Kidney glomerular epithelial cell (primary cell): ENCODE measurements at places on chromosomes 12 and 14.

DNA sequence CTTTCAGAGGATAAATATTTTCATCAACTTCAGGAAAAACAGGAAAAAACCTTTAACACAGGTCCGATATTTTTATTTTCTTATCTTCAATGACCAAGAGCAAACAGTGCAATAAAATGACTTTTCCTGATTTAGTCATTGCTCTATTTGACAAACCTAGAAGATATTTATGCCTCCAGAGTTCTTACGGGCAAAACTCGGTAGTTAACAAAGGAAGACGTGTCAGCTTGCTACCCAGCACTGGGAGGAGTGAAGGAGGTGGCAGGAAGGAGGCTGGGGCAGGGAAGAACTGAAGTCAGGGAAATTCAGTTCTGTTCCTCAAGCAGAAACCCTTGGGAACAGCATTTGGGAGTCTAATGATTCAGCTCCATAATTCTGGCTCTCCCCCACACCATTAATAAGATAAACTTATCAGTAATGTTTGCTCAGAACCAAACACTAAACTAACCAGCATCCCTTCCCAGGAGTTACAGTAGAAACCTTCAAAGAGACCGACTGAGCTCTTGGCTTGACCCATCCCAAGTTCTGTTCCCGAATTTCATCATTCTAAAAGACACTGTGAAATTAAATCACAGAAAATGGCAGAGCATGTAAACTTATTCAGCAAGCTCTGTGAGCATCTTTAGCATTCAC, 163.3 kb downstream of the APAF1 start:
- DNase-seq, result no peak

- no peak for DNase-seq
These were observed 14.1 kb downstream of the ALDH1L2 start for GRCh38 chr12:105069936-105070702.

DNA sequence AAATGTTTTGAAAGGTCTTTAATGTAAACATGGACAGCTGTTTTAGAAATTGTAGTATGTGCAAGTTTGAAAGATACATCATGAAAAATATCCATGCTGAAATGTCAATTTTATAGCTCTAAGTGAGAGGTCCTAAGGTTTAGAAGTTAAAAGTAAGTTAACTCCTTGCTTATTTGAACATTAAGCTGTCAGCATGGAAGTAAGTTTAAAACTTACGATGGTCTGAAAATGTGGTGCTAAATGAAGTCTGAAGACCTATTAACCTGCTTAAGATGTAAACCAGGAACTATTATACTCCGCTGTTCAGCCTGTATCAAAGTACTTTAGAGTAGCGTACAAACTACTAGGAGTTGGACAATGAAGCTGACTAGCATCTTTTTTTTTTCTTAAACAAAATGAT, 1082.4 kb downstream of the TMTC2 start:
- no peak for DNase-seq

DNA sequence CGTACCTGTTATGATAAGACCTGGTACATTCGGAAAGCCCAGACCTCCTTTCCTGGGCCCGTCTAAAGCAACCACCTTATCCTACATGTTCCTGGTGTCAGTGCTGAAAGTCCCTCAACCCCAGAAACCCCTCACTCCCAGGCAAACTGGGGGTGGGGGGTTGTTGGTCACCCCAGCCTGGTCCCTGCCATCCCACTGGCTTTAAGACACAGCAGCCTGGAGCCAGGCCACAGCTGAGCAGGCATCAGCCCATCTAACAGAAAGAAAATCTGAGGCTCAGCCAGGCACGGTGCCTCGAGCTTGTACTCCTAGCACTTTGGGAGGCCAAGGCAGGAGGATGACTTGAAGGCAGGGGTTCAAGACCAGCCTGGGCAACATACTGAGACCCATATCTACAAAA, 4.5 kb downstream of the SELPLG start:
- DNase-seq, result no peak
